ENCODE measurements at places on chromosomes 3 and 15.

GRCh38 chr3:13832130-13832529, 47.7 kb downstream of the WNT7A start:
- no peak for DNase-seq

DNA sequence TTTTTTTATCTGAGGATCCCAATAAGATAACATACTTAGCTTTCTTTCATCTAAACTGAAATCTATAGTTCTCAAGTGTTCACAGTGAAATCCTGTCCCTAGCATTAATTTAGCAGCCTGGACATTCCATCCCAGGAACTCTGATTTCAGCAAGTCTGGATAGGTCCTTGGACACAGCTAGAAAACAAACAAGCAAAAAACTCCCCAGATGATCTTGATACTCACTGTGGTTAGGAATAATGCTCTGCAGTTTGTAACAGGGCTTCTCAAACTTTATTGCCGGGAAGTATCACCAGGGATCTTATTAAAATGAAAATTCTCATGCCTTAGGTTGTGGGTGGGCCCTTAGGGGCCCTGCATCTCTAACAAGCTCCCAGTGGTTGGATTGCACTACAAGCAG, 24.3 kb downstream of the THBS1 start:
- no peak for DNase-seq

DNA sequence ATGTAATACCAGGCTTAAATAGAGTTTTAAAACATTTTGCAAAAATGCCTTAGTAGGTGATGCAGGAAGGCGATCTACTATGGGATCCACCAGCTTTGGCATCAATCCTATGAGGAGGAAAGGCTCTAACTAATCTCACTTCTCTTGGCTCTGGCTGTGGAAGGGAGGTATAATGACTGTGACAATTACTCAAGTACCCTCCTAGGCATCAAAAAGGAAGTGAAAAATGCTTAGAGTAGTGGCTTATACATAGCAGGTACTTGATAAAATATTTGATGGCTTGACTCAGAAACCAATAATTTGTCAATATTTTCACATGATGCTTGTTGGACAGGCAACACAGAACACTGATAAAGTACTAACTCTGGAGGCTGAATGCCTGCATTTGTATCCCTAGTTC, 34.1 kb upstream of the SERPINI2 start:
- DNase-seq, result no peak

- no peak for DNase-seq
Measured at GRCh38 chr15:42139596-42139995, 16.8 kb downstream of the PLA2G4F start.

GRCh38 chr3:128348805-128349531, 117.7 kb downstream of the DNAJB8 start:
- DNase-seq, result peak; percentile 9

DNA sequence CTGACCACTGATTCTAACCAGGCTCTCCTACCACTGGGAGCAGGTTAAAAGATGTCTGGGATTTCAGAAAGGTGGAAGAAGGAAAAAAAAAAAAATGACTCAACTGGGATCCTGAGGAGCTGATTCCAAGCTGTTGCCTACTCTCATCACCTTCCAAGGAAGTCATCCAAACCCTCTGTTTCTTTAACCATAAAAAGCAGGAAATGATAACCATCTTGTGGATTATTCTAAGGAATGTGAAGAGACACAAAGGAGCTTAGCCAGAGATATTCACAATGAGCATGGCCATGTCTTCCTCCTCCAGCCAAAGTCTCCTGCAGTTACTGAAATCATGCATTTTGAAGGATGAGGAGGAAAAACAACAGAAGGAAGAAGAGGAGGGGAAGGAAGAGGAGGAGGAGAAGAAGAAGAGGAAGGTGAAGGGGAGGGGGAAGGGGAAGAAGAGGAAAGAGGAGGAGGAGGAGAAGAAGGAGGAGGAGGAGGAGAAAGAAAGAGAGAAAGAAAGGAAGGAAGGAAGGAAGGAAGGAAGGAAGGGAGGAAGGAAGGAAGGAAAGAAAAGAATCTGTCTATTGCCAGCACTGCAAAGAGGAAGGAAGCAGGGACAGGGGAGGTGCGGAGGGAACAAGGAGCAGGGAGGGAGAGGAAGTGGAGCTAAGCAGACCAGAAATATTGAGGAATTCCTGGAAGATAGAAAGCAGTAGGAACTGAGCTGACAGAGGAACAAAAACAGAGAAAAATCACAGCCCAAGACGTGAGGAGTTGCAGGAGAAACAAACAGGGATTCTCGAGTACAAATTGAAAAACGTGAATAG, 229.2 kb downstream of the UACA start:
- peak; percentile 64 for DNase-seq

DNA sequence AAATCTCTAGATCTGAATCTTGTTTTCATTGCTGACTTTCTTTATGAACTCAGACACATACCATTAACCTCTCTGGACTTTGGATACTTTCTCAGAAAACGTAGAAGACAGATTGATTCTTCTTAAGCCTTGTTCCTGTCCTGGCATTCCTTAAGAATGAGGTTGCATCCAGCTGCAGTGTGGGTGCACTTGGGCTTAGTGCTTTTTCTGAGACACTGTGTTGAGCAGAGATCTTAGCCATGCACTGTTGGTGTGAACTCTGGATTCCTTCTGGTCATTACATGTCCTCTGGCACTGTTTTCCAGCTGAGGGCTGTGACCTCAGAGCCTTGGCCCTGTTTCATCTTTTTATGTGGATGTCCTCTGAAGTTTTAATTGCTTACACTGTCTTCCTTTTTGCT, 428.3 kb downstream of the CNTN4 start:
- DNase-seq, result peak; percentile 9

GRCh38 chr3:66598168-66598567, 97.3 kb upstream of the LRIG1 start:
- peak; percentile 92 for DNase-seq

DNA sequence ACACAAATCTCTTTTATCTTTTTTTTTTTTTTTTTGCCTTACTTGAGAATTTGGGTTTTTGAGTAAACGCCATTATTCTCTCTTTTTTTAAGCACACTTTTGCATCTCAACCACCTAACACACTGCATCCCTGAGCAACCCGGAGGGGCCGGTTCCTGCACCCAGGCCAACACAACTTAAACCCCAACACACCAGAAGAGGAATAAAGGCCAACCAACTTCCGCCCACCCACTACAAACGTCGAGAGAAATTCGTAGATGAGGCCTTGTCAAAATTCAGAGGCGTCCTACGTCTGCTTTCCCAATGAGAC, 389 bp upstream of the CCNB2 start:
- DNase-seq, result no peak

DNA sequence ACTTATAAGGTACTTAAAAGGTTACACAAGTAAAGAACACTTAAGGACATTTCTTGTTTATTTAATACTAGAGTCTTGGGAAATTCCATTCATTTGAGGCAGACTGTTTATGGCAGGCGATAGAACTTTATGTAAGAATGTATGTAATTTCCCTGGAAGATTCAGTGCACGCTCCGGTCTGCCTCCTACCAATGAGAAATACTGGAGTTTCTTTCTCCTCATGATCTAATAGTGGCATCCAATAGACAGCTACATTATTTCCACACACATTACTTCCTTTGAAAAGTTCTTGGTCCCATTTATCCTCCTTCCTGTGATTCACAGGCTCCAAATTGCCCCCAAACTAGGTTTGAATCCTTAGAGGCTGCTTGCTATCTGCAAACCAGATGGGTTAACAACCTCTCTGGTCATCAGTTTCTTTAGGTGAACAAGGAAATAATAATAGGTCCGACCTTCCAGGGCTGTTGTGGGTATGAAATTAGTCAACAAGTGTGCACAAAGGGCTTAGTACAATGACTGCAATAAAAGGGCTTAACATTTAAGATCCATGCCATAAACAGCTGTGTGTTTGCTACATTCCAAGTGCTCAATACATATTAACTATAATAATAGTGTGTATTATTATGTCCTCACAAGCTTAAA, 30.7 kb downstream of the EIF4E3 start:
- DNase-seq, result peak; percentile 91

DNA sequence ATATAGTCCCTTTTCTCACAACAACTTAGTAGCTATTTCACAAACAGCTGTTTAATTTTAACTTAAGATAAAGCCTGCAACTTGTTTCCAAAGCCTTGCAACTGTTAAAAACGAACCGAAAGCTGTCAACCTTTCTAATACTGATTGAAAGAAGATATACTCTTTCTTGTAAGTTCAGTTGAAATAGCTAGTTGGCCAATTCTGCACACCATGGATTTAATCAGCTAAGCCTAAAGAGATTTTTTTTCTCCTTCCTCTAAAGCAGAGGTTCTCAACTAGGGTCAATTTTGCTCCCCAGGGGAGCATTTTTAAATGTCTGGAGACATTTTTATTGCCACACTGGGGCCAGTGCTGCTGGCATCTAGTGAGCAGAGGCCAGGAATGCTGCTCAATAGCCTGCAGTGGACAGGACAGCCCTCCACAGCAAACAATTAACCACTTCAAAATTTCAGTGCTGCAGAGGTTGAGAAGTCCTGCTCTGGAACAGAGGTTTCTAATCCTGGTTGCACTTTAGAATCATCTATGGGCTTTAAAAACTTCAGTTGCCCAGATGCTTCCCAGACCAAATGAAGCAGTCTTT, 26.2 kb downstream of the MINDY4B start:
- DNase-seq, result no peak

GRCh38 chr3:45000823-45001222, 24.8 kb downstream of the EXOSC7 start:
- no peak for DNase-seq

GRCh38 chr3:41138601-41139000, 60.7 kb upstream of the CTNNB1 start:
- DNase-seq, result no peak

DNA sequence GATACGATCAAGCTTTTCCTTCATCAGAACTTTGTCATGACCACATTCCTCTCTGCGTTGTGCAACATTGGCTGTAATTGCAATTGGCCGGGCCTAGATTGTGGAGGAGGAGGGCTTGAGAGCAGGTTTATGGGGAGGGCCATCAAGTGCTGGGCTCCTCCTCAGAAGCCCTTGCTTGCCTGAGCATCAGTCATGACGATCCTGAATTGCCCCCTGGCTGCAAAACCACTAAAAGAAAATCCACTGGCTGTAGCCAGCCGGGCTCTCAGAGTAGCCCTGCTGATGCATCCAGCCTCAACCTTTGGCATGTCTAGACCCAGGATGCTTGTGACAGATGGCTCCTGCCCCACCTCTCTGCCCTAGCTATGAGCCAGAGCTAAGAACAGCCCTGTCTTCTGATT, 13.4 kb upstream of the TRH start:
- no peak for DNase-seq

DNA sequence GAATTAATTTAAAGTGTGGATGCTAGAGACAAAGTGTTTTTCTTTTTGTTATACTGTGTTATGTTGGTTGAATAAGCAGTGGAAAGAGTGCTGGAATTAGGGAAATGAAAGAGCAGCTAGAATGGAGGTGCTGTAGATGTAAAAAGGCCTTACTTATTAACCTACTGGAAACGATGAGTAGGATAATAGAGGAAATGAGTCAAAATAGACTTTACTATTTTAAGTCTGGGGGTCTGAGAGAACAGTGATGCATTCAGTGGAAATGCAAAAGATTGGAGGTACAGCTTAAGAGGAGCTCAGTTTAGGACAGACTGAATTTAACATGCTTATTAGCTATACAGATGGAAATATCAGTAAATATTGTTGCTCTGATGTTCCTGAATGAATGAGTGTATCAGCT, 674.0 kb downstream of the OTOL1 start:
- peak; percentile 17 for DNase-seq

DNA sequence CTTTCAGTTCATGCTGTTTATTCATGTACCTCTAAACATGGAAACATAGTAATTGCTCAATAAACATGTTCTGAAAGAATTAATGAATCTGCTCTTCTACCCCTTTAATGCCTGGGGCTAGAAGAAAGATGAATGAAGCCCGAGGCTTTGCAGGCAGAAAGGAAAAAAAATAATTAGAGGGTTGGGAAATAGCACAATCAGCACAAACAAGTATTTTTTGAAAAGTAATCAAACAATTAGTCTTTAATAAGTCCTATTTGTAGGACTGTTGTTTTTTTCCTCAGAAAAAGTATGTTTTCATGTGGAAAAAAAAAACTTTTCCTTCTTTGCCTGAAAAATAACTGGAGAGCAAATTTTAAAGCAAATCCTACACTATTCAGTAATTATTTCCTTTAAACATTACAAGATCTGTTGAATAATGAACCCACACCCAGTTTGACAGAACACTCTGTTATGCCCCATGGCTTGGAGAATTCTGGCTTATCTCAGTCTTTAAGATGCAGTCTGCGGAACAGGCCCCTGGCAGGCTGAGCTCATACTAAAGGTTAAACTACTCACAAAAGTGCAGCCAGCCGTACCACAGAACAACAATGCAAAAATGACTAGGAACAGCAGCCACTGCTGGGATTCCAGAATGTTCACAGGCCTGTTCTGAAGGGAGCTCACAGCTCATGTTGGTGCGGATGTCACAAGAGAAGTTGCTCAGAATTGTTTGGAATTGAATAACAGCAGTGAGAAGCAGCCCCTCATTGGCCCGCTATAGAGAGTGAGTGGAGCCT, 79.2 kb downstream of the ABI3BP start:
- DNase-seq, result no peak

- DNase-seq, result no peak
Measured at GRCh38 chr15:63363292-63363691, 18.4 kb downstream of the CA12 start.

- no peak for DNase-seq
Measured at GRCh38 chr15:70535071-70535954, 228.0 kb downstream of the UACA start.

DNA sequence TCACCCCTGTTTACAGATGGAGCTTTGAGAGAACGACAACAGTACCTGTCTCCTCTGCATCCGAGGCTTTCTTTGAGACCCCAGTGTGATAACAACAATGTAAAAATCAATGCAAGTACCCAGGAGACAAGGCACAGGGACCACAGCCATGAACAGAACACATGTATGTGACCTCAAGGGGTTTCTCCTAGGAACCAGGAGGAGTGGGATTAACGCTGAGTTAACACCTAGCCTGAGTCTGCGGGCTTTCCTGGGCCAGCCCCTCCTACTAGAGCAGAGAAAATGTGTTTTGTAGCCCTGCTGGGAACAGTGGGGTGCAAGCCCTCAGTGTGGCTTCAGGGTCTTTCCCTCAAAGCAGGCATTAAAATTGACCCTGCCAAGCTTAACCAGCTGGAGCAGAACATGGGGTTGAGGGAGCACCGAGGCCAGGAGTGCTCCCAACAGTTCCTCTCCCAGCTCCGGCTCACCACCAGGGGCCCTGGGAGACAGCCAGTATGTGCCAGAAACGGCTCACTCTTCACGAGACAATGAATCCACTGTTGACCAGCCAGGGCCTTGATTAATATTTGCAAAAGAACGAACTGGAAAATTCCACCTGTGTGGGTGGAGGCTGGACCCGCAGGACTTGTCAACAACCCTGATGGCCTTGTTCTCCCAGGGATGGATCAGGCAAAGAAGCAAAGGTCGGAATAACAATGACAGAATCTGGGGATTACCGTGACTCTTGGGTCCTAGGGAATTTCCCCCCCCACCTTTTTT, 3.6 kb downstream of the CHDH start:
- DNase-seq, result no peak

GRCh38 chr3:61919371-61919770, 358.0 kb downstream of the PTPRG start:
- no peak for DNase-seq

- peak; percentile 38 for DNase-seq
Measured at GRCh38 chr15:35680951-35681350, 135.0 kb upstream of the DPH6 start.

- DNase-seq, result peak; percentile 26
Measured at GRCh38 chr3:197431346-197431910, 124.3 kb downstream of the BDH1 start.

GRCh38 chr15:70382009-70382749, 284.5 kb upstream of the TLE3 start:
- no peak for DNase-seq

GRCh38 chr3:119628816-119629445, 31.2 kb downstream of the PLA1A start:
- DNase-seq, result no peak

GRCh38 chr3:186340204-186340603, 21.8 kb downstream of the DGKG start:
- DNase-seq, result peak; percentile 10
